ENCODE measurements at places on chromosomes 4 and X. TPM values are rescaled to one million over a fixed set of nuclear protein-coding genes. Genes with fewer than 3 reads are reported as not detected.

DNA sequence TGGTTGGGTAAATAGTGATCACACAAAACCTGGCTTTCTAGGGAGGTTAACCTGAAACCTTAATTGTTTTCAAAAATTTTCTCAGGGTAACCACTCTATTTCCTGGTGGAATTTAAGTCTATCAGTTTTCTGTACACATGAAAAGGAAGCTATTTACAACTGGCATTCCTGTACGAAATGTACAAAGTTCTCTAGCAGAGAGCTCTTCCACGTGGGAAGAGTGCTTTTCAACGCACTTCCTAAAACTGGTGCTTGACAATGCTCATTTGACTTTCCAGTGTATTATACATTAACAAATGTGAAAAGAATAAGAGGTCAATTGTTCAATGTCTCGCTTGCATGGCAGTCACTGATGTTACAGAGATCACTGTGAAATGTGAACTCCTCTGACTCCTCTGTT is 2.8 kb upstream of the SOD3 start:
- no peak for DNase-seq

GRCh38 chr4:158945529-158946108 is 157.3 kb upstream of the RAPGEF2 start:
- no peak for DNase-seq

DNA sequence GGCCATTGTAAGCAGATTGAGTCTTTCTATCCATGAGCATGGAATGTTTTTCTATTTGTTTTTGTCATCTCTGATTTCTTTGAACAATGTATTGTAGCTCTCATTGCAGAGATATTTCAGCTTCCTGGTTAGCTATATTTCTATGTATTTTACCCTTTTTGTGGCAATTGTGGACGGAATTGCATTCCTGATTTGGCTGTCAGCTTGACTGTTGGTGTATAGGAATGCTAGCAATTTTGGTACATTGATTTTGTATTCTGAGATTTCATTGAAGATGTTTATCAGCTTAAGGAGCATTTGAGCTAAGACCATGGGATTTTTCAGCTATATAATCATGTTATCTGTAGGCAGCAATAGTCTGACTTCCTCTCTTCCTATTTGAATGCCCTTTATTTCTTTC is 154.6 kb downstream of the GUCY2F start:
- no peak for DNase-seq

- DNase-seq, result no peak
Measured at GRCh38 chrX:23552303-23552702, 115.0 kb upstream of the PRDX4 start.

GRCh38 chr4:186137196-186137794 is 32.8 kb downstream of the FAM149A start:
- no peak for DNase-seq

GRCh38 chr4:89352541-89352940 is 44.9 kb upstream of the GPRIN3 start:
- no peak for DNase-seq

- no peak for DNase-seq
Measured at GRCh38 chr4:14829795-14830194, 172.5 kb upstream of the CPEB2 start.

Gene IL21
- not detected for total RNA-seq

Gene TLR6
- 2.9 TPM for total RNA-seq

Gene PCDH18
- total RNA-seq, result 118 TPM

Gene TRIM2
- 67.3 TPM for total RNA-seq
